ENCODE measurements at places on chromosomes 5 and 9.

GRCh38 chr9:136880651-136881050 lies 5.7 kb upstream of the TRAF2 start:
- no peak for DNase-seq

- no peak for DNase-seq
These were observed 14.4 kb downstream of the RALGDS start for GRCh38 chr9:133106511-133107244.

- DNase-seq, result no peak
These were observed 165.1 kb downstream of the PLK2 start for GRCh38 chr5:58294598-58295305.

DNA sequence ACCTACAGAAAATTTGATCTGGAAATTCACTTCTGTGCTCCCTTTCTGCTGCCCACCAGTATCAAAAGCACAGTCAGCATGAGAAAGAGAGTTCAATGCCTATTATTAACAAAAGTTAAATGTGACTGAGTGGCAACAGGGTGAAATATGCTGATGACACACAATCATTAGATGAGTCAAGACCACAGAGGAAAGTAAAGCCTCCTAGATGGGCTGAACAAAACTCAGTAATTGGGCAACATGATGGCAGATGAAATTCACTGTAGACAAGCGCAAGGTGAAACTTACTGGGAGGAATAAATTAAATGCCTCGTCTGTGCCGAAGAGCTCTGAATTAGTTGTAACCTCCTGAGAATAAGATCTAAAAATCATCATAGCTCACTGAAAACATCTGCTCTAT lies 752.8 kb downstream of the IRX1 start:
- DNase-seq, result no peak

DNA sequence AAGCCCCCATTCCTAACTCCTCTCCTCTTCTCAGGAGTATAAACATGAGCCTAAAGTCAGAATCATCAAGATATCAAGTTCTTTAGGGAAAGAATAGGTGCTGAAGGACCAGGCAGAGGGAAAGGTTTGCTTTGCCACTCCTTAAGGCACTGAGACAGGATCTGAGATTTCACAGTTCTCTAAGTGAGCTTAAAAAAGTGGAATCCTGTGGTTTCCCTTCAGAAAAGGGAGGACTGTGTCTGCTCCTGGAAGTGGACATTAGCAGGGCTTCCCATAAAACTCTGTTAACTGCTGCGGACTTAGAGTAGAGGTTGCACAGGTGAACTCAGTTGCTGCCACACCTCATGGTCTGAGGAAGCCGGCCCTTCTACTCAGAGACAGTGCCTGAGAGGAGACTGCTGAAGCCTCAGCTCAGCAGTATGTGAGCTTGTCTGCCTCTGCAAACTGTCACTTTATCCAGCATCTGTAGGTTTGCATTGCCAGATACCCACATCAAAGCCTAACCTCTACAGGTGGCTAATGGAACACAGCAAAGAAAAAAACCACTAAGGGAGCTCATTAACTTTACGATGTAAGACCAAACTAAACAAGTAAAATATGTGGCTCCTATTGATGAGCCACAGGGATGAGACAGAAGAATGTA lies 42.9 kb downstream of the RIC1 start:
- no peak for DNase-seq

- no peak for DNase-seq
These were observed 326.9 kb downstream of the SLIT3 start for GRCh38 chr5:168974082-168974481.

GRCh38 chr9:135083831-135084230 lies 3.6 kb upstream of the OLFM1 start:
- DNase-seq, result no peak

- no peak for DNase-seq
These were observed 22.5 kb downstream of the PPP3R2 start for GRCh38 chr9:101572316-101572715.

DNA sequence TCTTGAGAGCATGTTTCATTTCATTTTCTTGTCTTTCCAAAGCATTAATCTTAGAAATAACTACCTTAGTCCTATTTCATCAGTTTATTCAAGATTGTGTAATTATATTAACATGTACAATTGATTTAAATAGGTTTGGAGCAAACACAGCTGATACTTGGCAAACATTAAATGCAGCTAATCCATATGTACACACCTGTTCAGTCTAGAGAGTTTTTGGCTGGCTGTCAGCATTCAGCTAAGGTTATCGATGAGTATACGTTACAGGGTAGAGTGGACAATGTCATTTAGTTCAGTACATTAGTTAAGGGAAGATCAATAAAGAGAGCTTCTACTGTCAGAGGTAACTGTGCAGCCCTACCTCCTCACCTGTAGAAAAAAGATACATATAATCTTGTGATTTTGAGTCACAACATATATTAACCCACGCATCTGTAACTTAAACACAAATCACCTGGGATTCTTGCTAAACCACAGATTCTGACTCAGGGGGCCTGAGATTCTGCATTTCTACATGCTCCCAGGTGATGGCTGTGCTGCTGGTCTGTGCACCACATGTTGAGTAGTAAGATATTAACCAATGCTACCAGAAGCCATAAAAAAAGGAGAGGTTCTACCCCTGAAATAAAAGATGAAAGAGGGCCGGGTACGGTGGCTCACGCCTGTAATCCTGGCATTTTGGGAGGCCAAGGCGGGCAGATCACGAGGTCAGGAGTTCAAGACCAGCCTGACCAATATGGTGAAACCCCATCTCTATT lies 34.1 kb upstream of the PCA3 start:
- no peak for DNase-seq

DNA sequence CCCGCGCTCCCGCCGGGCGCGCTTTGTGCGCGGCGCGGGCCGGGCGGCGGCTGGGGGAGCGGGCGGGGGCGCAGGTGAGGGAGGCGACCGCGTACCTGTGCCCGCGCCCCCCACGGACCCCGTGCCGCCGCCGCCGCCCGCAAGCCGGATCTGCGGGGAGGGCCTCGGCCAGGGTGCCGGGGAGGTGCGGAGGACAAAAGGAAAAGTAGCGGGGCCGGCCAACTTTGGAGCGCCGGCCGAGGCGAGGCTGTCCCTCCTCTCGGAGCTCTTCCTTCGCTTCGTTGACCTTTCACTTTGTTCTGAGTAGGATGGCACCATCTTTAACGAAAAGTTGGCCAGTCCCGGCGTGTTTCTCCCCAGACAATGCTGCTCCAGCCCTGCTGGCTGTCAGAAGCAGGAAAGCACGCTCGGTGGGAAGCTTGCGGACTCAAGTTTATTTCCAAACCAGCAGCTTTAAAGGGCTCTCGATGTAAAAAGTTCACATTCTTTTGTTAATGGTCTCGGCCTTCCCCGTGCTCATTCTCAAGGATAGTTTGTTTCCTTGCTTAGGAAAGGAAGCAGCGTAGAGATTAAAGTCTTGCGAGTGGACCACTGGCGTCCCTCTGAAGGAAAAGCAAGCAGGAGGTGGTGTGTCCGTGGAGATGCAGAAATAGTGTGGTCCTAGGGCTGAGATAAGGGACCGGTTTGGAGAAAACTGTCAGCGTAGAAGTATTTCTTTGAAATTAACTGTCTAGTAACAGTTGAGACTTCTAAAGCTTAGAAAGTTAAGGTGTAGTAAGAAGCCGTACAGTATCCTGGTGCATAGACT lies 639 bp downstream of the EHMT1 start:
- peak; percentile 35 for DNase-seq

- DNase-seq, result no peak
These were observed 99.3 kb upstream of the LRRTM2 start for GRCh38 chr5:138974227-138975063.

DNA sequence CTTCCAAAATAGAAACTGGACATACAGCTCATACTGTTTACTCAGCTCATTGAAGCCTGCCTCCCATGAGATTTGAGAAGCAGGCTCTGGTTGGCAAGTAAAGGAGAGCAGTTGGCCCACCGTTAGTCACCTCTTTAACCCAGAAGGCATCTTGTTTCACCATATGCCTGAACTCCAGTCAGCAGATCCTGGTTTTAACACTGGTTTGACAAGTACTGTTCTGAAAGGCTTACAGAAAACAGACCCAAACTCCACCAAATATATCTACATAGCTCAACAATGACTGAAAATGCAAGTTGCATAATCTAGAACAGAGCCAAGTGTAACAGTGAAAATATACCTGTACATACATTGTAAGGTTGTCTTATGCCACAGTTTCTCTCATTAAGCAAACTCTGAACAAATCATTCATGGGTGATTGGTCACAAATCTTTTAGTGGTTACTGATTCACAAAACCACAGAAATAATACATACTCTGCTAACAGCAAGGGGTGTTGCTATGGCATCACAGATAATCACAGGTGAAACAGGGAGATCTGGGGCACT lies 198.8 kb downstream of the BNC2 start:
- no peak for DNase-seq

DNA sequence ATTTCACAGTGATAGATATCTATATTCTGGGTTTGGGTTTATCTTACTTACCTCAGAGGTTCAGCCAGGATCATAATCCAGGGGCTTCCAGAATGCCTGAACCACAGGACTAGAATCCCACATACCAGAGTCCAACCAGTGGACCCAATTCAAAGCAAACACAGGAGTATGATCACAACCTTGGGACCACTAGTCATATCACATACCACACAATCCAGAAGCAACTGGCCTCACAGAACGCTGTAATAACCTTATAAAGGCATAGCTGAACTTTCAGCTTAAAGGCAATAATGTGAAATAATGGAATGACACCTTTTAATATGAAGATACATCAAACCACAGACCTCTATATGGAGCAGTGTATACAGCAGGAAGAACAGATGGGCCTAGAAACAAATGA lies 25.3 kb downstream of the RAPGEF6 start:
- DNase-seq, result no peak

- DNase-seq, result no peak
These were observed 98.9 kb downstream of the CEMIP2 start for GRCh38 chr9:71669284-71669995.

GRCh38 chr9:5910413-5911057 lies 19.8 kb downstream of the MLANA start:
- no peak for DNase-seq

DNA sequence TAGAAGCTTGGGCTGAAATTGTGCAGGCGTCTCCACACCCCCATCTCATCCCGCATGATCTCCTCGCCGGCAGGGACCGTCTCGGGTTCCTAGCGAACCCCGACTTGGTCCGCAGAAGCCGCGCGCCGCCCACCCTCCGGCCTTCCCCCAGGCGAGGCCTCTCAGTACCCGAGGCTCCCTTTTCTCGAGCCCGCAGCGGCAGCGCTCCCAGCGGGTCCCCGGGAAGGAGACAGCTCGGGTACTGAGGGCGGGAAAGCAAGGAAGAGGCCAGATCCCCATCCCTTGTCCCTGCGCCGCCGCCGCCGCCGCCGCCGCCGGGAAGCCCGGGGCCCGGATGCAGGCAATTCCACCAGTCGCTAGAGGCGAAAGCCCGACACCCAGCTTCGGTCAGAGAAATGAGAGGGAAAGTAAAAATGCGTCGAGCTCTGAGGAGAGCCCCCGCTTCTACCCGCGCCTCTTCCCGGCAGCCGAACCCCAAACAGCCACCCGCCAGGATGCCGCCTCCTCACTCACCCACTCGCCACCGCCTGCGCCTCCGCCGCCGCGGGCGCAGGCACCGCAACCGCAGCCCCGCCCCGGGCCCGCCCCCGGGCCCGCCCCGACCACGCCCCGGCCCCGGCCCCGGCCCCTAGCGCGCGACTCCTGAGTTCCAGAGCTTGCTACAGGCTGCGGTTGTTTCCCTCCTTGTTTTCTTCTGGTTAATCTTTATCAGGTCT lies at the start of gene C9orf72:
Gene C9orf72 (minus strand): TSS at position 564 of the 716 bp plus-strand sequence. CDS start 6,361 bp downstream, outside the sequence.
- DNase-seq, result peak; percentile 88

GRCh38 chr5:53480416-53481158 lies at the start of gene FST:
TSS of gene FST (plus strand) at chr5:53480629. CDS start at chr5:53480792, 163 bp downstream.
- DNase-seq, result peak; percentile 11

GRCh38 chr5:6287176-6287575 lies 91.2 kb downstream of the MED10 start:
- DNase-seq, result no peak

GRCh38 chr5:85143138-85143537 lies 758.5 kb upstream of the EDIL3 start:
- no peak for DNase-seq

GRCh38 chr5:98163796-98164493 lies 609.5 kb upstream of the RGMB start:
- DNase-seq, result no peak

DNA sequence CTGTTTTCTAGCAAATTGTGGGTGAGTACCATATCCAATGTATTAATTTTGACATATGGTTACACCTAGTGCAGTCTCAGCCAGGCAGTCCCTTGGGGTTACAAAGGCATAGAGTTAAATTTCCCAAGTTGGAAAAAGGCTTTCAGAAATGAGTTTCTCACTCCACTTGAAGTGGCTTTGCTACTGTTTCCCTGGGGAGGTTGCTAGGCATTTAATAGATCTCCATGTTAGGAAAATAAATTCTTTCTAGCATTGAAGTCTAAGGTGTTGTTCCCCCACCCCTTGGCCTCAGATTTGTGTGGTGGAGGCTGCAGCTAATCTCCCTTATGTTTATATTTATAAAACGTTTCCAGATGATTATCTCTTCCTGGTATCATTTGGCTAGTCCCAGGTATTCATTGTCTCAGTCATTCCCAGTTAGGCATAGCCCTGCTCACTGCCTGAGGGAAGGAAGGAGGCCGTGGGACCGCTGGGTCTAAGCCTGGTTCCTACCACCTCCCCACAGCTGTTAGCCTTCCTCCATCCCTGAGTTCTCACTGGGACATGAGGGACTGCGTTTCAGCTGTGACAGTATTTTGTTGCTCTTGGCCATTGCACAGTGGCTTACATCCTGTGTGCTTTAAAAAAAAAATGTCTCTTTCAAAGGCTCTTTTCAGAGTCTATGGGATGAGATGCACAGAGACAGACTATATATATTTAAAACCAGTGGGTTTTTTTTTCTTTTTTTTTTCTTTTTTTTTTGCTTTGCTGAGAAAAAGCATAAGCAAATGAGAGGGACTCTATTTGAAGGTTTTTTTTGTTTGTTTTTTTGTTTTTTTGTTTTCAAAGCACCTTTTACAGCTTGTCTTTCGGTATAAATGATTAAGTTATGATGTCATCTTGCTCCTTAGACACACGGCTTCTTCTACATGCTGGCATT lies 121.5 kb downstream of the MAST4 start:
- DNase-seq, result no peak
